ENCODE measurements at places on chromosomes 6 and 20. TPM values are rescaled to one million over a fixed set of nuclear protein-coding genes. Genes with fewer than 3 reads are reported as not detected.
A peak's percentile ranks its signal among the peaks of the same experiment; 100 is the strongest.

DNA sequence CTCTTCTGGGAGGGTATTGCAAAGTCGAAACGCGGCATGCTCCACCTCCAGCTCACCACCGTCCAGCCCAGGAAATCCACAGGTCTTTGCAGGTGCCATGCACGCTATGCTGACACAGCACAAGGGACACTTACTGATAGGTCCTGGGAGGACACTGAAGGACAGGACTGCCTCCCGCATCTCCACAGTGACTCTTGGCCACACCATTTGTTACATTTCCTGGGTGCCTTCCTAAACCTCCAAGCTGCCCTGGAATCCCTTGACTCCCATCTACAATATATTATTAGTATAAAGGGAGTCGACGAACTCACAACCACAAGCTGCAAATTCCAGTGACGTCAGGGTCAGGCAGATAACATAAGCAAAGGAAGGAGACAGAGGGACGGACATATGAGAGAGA, 106.9 kb downstream of the JPH2 start:
- no peak for DNase-seq

DNA sequence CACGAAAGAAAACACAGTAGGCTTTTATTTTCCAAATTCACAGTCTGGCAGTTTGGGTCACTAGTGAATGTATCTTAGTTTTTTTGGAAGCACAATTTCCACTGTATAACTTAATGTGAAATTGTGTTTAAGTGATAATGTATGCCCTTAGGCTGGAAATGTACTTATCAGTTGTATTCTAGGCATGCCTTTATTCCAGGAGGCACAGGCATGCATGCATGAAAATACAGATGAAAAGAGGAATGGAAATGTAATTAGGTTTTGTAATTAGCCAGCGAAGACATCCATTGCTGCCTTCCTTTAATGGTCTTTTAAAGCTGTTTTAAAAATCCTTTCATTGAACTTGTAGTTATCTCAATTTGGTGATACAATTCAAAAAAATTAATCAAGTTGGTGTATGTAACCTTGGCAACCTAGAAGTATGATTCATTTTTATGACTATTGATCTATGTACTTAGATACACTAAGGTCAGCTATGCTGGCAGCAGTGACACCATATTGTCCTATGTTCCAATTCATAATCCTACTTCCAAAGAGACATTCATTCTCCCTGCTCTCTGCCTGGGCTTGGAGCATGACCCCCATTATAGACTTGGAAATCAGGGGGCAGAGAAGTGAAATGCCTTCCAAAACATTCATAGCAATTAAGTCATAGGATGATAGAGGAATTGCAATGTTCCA, 73.1 kb downstream of the SNAP25 start:
- DNase-seq = no peak

DNA sequence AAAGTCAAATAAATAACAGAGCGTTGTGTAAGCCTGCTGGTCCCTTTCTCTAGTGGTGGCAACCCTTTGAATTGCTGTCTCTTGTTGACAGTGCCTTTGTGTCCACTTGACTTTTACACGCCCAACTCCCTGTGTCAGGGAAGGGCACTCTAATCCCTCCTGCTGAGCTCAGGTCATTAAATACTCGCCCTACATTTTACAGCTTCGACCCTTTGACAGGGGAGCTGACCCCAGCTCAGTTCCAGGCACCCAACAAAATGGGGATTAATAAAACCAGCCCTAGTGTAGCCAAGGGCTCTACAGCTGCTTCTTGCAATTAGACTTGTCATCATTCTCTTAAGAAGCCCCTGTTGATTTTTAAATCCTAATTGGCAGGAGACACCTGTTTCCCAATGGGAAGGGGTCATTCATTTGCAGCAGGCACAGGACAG, 308.2 kb downstream of the EYA4 start:
- no peak for DNase-seq

GRCh38 chr6:22254886-22255285, 42.0 kb downstream of the PRL start:
- DNase-seq = no peak

- DNase-seq = no peak
Observed at GRCh38 chr6:105374010-105374420, 28.9 kb downstream of the PREP start.

GRCh38 chr6:44151348-44152108, 7.1 kb upstream of the CAPN11 start:
- peak; percentile 89 for DNase-seq

Gene KIF25
- not detected for polyA plus RNA-seq

Gene PAX1
- not detected for polyA plus RNA-seq

DNA sequence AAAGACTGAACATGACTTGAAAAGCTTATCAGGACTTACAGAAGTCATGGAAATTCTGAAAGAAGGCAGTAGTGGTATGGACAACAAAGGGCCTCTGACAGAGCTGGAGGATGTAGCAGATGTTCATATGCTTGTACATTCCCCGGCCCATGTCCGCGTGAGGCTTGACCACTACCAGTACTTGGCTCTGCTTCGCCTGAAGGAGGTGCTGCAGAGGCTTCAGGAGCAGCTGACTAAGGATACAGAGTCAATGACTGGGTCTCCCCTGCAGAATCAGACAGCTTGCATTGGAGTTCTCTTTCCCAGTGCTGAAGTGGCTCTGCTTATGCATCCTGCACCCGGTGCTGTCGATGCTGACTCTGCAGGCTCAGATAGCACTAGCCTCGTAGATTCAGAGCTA, 29.2 kb downstream of the TAF11 start:
- DNase-seq = no peak

DNA sequence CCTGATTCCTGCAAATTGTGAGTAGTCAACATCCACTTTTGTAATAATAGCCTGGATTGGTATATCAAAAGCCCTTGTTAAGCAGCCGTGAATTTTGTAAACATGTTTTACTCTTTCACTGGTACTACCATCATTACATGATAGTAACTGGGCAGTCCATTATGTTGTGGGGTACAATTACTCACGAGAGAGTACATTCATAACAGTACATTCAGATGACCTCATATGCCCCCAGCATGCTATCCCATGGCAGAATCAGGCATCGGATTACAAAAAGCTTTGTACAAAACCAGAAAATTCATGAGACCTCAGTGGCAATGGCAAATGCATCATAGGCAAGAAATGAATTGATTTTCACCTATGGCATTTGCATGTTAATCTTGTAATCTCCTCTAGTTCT, 166.2 kb downstream of the EPM2A start:
- no peak for DNase-seq

Gene TMEM74B
- polyA plus RNA-seq = 1.6 TPM

DNA sequence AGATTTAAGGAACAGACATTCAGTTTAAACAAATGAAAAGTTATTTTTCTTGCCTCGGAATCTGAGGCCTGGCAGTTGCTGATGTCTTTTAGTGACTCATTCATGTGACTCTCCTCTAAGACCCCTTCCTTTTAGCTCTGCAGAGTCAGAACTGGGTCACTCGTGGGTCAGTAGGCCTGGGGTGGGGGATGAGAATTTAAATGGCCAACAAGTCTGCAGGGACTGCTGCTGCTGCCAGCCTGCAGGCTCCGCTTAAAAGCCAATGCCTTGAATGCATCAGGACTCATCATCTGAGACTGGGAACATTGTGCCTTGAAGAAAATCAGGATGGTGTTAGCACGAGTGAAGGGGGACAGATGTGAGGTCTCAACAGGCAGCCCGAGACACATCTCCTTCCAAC, 404.3 kb downstream of the CDH26 start:
- DNase-seq = no peak

DNA sequence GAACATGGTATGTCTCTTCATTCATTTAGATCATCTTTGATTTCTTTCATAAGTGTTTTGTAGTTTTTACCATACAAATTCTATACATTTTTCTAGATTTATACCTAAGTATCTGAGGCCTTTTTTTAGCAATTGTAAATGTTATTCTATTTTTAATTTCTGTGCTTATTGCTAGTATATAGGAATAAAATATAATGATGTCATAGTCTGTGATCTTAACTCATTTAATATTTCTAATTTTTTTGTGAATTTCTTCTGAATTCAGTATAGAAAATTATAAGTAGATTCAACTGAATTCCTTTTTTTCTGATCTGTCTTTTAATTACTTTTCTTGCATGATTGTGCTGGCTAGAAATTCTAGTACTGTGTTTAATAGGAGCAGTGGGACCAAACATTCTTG, 520.6 kb downstream of the NKAIN2 start:
- DNase-seq = no peak

GRCh38 chr6:35166116-35166515, 25.0 kb upstream of the TCP11 start:
- no peak for DNase-seq

- no peak for DNase-seq
Observed at GRCh38 chr20:33770005-33770404, 38.2 kb downstream of the ZNF341 start.

GRCh38 chr6:34791701-34792604, at the start of gene BLTP3A:
Gene BLTP3A, plus strand, starts transcription at chr6:34792083. Its CDS starts 168 bp downstream, at chr6:34792251.
- peak; percentile 76 for DNase-seq

Gene SLC22A7
- 34.8 TPM for polyA plus RNA-seq

Gene AP5S1
- polyA plus RNA-seq = 16.0 TPM

- DNase-seq = peak; percentile 20
Observed at GRCh38 chr6:53192682-53193188, 44.1 kb upstream of the GCM1 start.

DNA sequence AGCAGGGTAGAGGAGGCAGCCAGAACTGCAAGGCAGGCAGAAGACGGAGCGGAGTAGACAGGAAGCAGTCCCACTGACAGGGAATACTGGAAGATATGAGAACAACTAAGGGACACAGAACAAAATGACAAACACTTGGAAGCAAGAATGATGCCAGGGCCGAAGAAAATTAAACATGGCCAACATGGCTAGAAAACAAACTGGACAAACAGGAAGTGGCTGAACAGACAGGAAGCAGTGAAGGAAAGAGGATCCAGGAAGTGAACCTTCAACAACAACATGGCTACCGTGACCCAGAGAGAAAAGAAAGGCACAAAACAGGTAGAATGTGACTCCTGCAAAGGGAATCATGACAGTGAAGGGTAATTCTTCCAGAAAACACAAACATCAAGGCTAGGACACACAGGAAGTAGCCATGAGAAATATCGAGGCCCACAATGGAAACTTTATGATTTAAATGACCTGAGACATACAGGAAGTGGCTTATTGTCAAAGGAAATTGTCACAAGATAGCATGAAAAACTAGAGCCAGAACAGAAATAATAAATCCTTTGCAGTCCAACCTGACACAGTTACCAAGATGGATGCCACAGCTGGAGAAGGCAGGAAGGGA, 9.1 kb downstream of the COL11A2 start:
- no peak for DNase-seq

GRCh38 chr20:25213566-25214425, 18.3 kb downstream of the ENTPD6 start:
- DNase-seq = no peak

DNA sequence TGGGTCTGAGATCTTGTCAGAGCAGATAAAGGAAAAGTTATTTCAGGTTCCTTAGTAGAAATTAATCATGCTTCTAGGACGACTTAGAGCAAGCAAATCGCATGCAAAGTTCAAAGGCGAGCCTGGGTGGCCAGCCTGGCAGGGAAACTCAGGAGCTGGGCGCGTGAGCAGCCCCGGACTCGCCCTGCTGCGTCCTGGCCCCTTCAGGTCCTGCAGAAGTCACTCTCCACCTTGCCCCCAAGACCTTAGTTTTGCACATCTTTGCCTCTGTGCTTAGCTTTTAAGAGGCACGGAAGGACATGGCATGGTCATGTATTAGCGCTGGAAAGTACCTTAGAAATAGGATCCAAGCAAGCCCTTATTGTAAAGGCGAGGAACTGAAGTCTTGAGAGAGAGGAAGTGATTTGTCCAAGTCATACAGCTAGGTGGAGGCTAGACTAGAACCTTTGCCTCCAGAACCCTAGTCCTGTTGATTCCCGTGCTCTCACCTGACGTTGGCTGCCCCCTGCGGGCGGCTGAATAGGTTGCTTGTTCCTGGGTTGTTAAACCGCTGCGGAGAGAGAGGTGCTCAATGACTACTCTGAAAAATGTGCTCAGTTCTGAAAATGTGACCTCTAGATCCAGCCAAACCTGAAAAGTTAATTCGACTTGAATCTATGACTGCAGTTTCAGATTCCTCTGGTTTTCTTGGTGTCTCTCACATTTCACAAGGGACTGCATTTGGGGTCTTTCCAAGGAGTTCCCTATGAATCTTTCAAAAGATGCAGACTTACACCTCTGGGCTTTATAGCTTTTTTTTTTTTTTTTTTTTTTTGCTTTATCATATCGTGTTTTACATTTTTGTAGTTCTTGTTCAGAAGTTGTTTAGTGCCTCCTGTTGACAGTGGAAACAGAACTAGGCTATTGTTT, 2.7 kb downstream of the MYB start:
- DNase-seq = no peak

Data from kidney (tissue), 22 donors.